ENCODE measurements at places on chromosomes 12 and 14. TPM values are rescaled to one million over a fixed set of nuclear protein-coding genes. Genes with fewer than 3 reads are reported as not detected.

Gene WNT1
- not detected for total RNA-seq

Gene CNTN1
- 0.34 TPM for total RNA-seq

Gene APEX1
- 86.7 TPM for total RNA-seq

Gene ALG10
- total RNA-seq: 8.7 TPM

Gene ZNF740
- 26.3 TPM for total RNA-seq

Data from A375 (cell line).